ENCODE measurements at places on chromosomes 16 and 17.

GRCh38 chr17:29576214-29577000, 7.9 kb downstream of the TP53I13 start:
- no peak for DNase-seq

- peak; percentile 47 for DNase-seq
Measured at GRCh38 chr17:38852771-38853291, 690 bp downstream of the RPL23 start.

- DNase-seq = peak; percentile 28
Measured at GRCh38 chr16:17416461-17417311, 54.1 kb downstream of the XYLT1 start.

DNA sequence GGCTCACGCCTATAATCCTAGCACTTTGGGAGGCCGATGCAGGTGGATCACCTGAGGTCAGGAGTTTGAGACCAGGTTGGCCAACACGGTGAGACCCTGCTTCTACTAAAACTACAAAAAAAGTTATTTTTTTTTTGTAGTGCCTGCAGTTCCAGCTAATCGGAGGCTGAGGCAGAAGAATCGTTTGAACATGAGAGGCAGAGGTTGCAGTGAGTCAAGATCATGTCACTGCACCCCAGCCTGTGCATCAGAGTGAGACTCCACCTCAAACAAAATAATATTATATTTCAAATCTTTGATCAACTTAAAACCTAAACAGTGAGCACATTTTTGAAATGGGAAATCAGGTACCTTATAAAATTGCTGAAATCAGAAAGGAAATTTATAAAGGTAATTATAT, 36.5 kb downstream of the NCOR1 start:
- no peak for DNase-seq

DNA sequence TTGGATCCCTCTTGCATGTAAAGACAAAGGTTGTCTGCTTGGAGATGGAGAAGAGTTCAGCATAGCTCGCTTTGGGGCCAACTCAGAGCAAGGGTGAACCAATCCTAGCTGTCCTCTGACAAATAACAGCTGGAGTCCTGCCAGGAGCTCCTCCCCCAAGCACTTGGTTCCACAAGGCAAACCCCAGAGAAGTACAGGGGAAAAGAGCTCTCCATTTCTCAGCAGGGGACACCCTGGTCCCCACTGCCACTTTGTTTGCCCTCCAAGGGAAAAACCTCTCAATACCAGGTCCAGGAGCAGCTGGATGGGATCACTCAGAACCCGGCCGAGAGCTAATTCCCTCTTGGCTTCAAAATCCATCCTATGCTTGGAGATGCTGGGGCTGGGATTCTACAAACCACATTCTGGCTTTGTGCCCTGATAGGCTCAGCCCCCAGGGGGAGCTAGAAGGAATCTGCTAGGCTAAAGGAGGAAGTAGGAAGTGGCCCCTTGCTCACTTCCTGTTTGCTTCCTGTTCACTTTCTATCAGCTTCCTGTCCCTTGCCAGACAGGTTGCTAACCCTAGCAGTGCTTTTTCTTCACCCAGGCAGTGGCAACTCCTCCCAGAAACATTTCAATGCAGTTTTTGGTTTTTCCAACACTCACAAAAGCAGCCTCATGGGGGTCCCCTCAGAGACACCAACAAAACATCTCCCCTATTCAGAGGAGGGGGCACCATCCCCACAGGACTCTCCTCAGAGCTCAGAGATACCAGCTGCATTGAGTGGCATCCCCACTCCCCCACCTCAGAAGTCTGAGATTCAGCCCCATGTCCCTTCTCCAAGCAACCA, 30.7 kb downstream of the CDRT4 start:
- DNase-seq = no peak

DNA sequence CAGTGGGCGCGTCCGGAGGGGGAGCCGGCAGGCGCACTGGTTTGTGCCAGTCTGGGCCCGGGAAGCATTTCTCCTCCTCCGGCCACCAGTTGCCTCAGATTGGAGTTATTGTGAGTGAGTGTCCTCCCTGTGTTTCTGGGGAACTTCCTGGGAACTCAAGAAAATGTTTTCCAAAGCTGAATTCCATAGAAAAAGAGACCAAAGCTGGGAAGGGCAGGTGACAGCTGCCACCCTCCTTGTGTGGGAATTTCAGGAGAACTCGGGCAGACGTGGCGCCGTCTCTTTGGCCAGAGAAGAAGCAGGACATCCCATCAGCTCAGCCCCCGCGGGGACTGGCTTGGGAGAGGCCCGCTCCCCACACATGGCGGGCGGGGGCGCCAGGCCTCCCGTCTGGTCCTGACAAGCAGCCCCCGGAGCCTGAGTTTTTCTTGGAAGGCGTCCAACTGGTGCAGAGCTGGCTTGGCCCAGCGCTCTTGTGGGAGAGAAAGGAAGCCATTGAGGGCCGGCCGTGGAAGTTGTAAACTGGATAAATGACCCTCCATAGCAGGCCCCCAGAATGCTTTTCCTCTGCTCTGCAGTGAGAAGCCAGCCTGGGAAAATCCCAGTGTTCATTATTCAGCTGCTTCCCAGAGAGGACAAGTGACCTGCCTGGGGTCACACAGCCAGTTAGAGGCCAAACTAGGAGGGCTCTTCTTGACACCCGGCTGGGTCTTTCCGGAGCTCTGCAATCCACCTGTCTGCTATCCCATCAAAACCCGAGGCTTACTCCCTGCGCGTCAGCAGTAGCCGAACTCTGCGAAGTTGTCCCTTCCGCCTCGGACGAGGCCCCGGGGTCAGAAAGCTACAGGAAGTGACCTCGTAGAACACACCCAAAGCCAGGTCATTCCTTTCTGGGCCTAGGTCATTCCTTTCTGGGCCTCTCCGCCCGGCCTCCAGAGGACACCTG, 39.2 kb upstream of the GSE1 start:
- DNase-seq = no peak

DNA sequence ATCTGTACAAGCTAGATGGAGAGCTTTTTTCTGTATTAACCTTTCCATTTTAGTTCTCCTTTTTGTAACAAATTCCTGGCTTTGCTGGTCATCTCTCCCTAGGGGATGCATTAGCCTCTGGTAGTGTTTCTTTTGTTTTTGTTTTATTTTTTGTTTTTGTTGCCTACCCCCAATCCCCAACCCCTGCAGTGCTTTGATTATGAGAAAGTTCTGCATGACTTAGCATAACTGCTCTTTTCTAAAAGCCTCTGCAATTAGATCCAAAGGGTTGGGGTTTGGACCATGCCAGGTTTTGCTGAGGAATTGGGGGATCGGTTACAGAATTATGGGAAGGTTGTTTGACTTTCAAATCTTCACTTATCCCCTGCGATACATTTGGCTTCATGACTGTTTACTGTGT, 98.2 kb downstream of the ADAMTS18 start:
- no peak for DNase-seq

- DNase-seq = no peak
Measured at GRCh38 chr16:66801320-66802105, at the start of gene TERB1. TSS of gene TERB1 (minus strand) at chr16:66801584. CDS start at chr16:66796798, 4,786 bp downstream.

GRCh38 chr17:78497115-78497540, 80.1 kb downstream of the DNAH17 start:
- peak; percentile 19 for DNase-seq

GRCh38 chr17:66138120-66138519, 53.8 kb downstream of the CEP112 start:
- DNase-seq = no peak

GRCh38 chr17:61199431-61200338, 200.0 kb upstream of the TBX2 start:
- no peak for DNase-seq

GRCh38 chr17:71777048-71777640, 343.7 kb upstream of the SOX9 start:
- no peak for DNase-seq

GRCh38 chr16:27624154-27625049, 74.5 kb downstream of the KATNIP start:
- no peak for DNase-seq

DNA sequence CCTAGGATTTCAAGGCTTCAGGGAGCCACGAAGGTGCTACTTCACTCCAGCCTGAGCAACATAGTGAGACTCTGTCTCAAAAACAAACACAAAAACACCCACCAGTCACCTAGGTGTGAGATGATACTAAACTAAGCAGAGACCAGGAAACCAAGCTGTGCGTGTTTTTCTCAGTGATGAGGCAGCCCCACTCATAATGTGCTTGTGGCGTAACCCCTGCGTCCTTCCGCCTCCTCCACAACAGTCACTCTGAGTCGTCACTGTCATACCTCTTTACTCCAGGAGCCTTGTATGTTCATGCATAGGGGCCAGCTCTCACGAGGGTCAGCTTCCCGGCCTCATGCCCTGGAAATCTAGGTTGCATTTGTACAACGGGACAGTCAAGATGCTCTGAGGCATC, 31.1 kb upstream of the SLC47A1 start:
- no peak for DNase-seq

DNA sequence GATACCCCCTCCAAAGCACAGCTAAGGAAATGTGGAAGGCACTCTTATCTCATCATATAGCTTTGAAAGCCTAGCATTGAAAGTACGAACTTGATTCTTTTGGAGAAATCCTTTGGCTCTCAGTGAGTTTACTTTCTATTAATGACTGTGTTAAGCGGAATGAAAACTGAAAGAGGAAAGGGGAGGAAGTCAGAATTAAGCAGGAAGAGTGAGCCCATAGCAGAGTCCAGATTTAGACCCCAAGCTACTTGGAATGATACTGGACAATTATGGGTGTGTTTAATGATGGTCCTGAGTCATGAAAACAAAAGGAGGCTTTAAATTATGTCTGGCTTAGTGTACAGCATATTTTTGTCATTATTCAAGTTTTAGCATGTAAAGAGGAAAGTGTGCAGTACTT, 42.2 kb downstream of the TENT4B start:
- no peak for DNase-seq

GRCh38 chr17:66429680-66430079, 127.3 kb downstream of the PRKCA start:
- no peak for DNase-seq

DNA sequence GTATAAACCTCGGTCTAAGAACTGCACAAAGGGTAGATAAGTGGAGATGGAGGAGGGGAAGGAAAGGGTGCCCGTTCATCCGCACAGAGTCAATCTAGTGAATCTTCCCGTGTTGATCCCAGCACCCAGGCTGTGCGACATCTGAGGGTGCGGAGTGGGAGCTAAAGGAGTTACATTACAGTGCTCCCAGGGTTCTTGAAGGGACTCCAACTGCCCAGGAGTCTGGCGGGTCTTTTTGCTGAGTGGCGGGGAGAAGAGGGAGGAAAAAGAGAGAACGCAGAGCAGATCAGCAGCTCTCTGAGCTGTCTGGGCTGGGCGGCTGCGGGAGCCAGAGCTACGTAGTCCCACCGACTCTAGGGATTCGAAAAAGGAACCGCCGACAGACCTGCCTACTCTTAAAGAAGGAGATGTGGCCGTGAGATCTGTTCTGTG, 1.6 kb upstream of the CA10 start:
- no peak for DNase-seq

DNA sequence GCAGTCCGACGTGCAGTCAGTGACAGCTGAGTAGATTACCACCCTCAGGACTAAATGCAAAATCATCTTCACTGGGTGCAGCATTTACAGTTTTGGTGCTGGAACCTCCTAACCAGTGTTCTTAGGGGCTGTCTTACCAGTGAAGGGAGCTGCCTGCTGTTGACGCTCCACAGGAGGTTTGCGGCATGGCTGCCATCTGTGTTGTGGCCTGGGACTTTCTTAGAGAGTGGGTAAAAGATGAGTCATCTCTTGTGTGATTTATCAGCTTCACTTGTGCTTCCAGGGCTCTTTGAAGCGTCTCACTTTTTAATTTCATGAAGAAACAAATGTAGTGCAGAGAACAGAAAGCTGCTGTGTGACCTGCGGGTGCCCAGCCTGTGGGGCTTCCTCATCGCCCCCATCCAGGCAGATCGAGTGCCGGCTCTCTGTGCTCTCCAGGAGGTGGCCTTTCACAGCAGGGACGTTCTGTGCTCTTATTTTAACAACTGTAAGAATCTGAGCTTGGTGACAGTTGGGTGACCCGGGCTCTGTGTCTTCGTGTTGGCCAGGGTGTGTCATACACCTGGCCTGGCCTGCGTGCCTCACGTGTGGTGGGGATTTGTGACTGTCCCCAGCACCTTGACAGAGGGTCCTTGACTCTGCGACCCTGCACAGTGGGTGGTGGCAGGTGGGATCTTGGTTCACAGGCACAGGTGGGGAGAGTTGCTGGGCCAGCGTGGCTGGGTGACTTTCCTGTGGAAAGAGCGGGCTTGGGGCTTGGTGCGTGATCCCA, 24.3 kb upstream of the ZNF750 start:
- DNase-seq = peak; percentile 84

DNA sequence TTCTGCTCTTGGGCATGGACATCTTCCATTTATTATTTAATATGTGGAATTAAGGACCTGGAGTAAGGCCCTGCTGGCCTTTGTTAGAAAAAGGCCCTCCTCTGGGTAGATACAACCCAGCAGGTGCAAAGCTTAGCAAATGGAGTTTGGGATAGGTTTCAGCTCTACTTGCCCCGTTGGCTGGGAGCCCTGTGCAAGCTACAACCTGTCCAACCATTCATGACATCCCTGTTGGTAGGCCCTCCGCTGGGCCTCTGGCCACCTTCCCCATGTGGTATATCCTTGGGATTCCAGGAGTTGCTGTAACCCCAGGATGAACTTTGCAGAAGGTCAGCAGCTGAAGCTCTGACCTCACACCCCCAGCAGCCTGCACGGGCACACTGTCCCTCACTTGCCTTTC, 6.4 kb downstream of the NGFR start:
- DNase-seq = no peak

- no peak for DNase-seq
Measured at GRCh38 chr17:26774291-26775218, 519.4 kb upstream of the WSB1 start.

DNA sequence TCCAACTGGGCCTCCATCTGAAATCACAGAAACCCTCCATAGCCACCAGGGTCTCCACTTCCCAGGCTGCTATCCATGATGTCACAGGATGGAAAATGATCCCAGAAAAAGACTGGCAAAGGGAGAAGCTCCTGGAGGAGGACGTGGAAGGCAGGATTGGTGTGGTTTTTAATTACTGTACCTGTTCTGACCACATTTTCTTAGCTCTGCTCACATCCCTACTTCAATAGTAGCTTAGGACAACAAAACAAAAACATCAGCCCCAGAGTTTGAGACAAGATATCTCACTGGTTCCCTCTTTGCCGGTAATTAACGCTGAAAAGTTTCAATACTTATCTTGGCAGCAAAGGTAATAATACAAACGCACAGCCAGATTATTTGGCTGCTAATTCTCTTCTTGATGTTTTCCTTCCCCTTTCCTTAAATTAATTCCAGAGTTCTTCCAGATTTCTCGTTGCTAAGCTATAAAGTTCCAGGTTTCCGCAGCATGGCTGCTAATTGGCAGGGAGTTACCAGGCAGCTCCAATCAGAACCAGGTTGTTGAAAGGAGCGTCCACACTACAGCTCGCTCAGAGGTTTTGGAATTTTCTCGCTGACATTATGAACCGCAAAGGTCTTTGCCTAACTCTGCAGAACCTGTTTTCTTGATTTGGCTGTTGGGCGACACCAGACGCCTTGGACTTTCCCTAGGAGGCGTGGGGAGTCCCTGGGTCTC, 263.4 kb downstream of the MRTFB start:
- DNase-seq = no peak

GRCh38 chr16:78972986-78973385, 627.6 kb downstream of the MAF start:
- DNase-seq = no peak

DNA sequence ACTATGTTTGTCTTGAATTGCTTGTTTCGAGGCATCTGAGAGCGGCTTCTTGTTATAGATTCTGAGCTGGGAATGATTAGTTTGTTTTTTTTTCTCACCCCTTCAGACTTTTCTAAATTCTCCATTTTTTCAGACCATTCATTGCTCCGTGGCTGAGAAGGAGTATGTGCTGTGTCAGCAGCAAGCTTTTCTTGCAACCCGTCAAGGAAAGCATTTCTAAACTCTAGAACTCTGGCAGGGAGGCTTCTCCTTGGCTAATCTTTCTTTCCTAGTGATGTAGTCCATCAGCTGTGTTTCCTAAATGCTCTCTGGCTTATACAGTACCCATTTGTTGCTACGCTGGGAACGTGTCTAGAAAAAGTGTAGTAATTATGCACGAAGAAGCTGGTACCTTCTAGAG, 133.5 kb downstream of the FTO start:
- no peak for DNase-seq

Measured in T-helper 22 cell (primary cell).